ENCODE measurements at places on chromosomes 3 and 15.

DNA sequence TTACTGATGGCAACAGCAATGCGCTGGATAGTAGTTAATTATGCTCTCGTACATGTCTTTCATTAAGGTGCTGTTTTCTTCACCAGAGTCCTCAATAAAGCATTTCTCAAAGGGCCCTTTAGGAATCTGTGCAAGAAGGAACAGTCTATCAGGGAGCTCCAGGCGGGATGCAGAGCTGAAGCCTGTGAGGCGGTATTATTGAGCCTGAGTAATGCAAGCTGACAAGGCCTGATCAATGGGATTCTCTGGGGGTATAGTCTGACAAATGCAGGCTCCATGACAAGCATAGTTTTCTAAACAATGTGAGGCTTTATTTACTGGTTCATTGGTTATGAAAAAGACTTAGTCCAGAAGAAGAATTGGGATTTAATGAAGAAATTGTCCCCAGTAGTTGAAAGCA lies 530.9 kb upstream of the CBLB start:
- no peak for DNase-seq

DNA sequence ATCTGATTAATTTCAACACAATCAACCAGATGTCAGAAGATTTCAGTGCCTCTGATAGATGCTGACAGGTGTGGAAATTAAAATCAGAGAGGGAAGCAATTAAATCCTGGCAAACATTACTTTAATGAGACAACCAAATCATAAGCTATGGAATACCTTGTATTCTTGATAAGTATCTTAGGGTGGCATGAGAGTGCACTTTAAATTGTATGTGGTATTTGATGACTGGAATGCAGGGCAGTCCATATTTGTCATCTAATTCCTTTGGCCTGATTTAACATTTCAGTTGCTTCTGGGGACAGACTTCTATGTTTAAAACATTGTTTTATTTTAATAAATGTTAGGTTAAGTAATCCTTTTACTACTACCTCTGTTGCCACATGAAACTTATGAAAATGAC lies 184.1 kb downstream of the LPP start:
- DNase-seq, result peak; percentile 31

- no peak for DNase-seq
Measured at GRCh38 chr3:107294117-107294516, 83.1 kb upstream of the CCDC54 start.

DNA sequence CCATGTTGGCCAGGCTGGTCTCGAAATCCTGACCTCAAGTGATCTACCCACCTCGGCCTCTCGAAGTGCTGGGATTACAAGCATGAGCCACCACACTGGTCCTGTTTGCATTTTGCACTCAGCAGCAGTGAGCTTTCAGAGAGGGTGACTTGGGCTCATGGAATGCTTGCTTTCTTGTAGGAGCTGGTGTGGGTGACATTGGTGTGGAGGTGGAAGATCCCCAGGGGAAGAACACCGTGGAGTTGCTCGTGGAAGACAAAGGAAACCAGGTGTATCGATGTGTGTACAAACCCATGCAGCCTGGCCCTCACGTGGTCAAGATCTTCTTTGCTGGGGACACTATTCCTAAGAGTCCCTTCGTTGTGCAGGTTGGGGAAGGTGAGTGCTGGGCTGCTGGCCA lies 90.3 kb downstream of the FLNB start:
- no peak for DNase-seq

DNA sequence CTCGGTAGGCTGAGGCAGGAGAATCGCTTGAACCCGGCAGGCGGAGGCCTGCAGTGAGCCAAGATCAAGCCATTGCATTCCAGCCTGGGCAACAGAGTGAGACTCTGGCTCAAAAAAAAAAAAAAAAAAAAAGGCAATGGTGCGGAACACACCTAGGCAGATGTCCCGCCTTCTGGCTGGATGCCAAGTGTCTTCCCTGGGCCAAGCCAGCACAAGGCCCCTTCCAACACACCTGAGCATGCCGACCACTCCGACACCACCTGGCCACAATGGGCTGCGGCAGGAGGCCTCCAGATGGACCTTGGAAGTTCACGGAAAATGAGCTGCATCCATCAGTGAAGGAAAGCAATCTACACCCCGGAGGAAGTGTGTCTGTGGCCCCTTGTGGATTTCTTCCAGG lies 19.0 kb downstream of the NUP210 start:
- DNase-seq, result no peak

DNA sequence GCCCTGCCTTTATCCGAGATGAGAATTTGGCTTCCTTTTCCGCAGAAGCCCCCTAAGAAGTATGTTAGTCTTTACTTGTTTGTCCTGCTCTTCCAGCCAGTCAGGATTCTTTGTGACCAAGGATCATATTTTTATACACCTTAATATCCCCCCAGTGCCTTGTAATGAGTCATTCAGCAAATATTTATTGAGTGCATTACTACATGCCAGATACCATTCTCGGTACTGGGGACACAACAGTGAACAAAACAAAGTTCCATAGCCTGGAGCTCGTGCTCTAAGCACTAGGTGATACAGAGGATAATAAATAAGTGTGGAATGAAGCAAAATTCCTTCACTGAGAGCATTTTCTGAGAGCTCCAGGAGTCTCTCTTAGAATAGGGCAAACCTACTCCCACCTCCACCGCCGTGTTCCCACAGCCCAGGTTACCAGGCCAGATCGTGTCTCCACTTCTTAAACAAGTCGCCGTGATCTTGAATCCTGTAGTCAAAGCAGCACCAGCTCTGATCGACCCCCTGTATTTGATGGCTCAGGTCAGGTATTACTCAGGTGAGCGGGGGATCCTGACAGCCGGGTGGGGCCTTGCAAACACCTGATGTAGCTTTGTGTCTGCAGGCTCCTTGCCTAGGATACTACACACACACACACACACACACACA lies 18.5 kb downstream of the TTC21A start:
- peak; percentile 58 for DNase-seq

- peak; percentile 20 for DNase-seq
Measured at GRCh38 chr15:50907601-50908208, 778 bp upstream of the AP4E1 start.

DNA sequence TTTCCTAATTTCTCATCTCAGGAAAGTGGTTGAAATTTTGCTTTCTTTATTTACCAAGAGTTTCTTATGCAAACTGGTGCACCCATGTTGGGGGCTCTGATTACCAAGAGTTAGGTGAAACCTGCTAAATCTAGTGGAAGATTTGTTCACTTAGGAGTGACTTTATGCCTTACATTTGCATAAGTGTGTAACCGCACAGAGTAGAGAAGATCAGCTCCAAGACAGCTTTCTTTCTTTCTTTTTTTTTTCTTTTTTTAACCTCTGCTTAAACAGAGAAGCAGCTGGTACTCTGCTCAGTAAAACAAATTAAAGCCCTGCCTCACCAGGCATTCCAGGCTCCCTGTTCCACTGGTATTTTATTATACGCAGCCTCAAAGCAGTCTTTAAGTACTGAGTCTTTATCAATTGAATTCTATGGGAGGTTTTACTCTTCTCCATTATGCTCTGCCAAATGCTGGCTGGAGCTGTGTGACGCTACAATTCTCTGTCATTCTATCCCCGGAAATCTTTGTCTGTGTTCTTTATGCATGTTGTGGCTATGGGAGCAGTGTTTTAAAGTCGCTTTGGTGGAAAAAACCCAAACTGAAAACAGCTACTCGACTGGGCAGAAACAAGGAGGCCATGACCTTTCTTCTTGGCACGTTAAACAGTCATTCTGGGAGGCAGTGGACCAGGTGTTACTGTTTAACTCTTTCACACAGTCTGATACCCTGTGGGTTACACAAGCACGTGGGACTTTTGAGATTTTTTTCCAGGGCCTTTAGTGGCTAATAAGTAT lies 55.2 kb upstream of the GBE1 start:
- peak; percentile 45 for DNase-seq
